CD4-positive, alpha-beta T cell treated with Interleukin-15 for 4 hours (primary cell): ENCODE measurements at places on chromosomes 6 and 20.

DNA sequence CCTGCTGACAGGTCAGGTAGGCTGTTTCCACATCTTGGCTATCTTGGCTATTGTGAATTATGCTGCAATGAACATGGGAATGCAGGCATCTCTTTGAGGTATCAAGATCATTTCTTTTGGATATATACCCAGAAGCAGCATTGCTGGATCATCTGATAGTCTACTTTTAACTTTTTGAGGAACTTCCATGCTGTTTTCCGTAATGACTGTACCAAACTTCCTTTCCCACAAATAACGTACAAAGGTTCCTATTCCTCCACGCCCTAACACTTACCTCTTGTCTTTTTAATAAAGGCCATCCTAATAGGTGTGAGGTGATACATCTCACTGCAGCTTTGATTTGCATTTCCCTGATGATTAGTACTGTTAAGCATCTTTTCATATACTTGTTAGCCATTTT lies 338.7 kb upstream of the RUNX2 start:
- no peak for DNase-seq

DNA sequence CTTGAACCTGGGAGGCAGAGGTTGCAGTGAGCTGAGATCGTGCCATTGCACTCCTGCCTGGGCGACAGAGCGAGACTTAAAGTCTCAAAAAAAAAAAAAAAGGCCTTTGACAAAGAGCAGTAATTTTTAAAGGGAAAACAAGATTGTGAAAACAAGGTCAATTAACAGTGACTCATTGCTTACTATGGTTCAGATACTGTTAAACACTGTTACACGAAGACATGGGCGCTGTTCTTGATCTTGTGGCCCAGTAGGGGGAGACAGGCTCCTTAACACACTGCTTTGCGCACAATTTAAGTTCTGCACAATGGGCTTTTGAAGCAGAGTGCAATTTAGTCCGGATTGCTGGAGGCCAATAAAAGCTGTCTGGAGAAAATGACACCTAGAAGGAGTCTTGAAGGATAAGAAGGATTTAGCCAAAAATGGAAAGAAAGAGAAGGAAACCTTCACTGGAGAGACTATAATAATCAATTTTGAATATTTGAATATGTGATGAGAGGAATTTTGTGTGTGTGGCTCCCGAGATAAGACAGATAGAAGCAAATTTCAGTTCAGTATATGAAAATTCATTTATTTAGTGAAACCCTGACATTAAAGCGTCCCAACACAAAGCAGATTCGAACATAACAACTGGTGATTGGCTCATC lies 6.0 kb upstream of the LATS1 start:
- peak; percentile 68 for DNase-seq

- DNase-seq = no peak
Measured at GRCh38 chr6:136501096-136501495, 49.1 kb downstream of the MAP7 start.

- no peak for DNase-seq
Measured at GRCh38 chr6:95784019-95784418, 206.7 kb downstream of the MANEA start.

- DNase-seq = no peak
Measured at GRCh38 chr6:148249160-148249559, 93.5 kb upstream of the SASH1 start.
